ENCODE measurements at places on chromosomes 3 and 15.

DNA sequence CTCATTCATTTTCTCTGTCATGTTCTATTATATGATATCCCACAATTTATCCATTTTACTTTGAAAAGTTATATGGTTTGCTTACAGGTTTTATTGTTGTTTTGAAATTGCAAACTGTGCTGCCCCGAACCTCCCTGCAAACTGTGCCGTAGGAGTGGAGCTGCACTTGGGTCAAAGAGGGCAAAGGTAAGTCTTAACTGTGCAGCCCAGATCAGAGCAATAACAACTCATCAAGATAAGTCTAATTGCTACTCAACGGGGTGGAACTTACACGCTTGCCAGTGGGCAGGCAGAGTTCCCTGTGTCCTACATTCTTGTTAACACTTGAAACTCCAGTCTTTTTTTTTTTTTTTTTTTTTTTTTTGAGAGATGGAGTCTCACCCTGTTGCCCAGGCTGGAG, 33.2 kb downstream of the ZDHHC19 start:
- DNase-seq: no peak

GRCh38 chr3:71585131-71585530, 1.6 kb upstream of the FOXP1 start:
- DNase-seq: no peak

- no peak for DNase-seq
These were observed 828.6 kb upstream of the NR2F2 start for GRCh38 chr15:95501865-95502264.

DNA sequence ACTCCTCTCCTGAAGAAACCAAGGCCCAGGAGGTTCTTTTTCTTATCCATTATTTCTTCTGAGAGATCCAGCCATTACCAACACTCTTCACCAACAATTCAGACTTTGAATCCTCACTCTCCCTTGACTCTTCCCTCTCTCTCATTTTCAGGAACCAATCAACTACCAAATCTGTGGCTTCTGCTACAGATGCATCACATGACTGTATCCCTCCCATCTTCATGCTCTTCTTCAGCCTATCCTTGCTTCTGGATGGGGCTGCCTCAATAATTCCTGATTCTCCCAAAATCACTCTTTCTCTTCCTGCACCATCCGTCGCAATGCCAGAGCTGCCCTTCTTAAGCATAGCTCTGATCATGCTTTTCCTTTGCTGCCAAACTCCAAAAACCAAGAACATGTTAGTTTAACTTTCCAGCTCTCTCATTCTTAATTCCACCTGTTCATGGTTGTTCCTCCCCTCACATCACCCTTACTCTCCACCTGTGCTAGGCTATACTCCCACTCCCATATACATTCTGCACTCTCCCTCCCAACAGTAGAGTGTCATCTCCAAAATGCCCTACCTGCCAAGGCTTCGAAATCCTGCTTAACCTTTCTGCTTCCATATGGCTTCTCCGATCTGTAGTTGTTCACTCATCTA, 13.5 kb downstream of the PLD1 start:
- no peak for DNase-seq

- DNase-seq: no peak
These were observed 23.2 kb downstream of the GPR176 start for GRCh38 chr15:39896846-39897245.

GRCh38 chr3:72361990-72362389, 486.3 kb downstream of the SHQ1 start:
- DNase-seq: no peak

- DNase-seq: no peak
These were observed 8.5 kb upstream of the IREB2 start for GRCh38 chr15:78429477-78429876.

DNA sequence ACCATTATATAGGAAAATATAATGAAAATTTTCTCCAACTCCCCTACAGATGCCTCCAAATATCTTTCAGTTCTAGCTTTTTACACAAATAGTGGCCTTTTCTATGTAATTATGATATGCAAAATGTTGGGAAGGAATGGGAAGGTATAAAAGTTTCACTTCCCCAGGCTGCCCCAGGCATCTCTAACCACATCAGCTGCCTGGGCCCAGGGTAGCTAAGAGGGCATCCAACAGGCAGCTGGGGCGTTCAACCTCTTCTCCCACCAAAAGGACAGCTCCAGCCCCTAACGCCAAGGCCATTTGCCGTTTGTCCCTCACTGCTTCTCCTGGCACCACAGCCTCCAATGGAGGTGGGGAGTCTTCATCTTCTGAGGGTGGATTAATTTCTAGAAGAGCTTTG, 188.1 kb upstream of the TSC22D2 start:
- no peak for DNase-seq

DNA sequence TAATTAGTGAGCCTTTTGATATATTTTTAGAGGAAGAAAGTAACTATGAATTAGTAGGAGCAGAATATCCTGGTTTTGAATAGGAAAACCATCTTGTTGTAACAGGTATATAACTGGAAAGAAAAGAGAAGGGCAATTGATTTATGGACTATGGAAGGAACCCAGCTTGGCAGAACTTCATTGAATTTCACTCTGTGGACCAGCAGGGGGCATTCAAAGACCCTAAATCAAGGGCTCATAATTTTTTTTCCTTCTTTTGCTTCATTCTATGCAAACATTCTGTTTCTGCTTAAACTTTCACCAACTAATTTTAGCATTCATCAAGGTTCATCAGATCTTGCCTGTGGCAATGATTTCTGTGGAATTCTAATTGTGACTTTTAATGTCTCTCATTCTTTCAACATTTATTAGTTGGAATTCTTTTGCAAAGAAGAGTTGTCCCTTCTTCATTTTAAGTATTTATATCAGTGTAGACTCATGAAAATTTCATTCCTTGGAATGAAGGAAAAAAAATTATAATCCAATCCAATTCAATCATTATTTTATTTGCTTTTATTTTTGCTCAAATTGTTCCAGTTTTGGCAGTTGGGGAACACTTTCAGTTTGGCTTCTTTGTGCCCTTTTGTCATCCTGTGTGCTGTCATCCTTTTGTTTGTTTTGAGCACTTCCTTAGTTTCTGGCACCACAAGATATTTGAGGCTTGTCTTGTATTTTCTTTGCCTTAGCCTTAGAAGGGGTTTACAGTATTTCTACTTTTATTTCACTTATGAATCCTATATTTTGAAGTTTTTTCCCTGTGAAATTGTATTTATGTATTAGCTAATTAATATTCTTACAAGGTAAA, 30.4 kb downstream of the NXPE3 start:
- DNase-seq: peak; percentile 41

GRCh38 chr15:31452595-31453557, 126.2 kb downstream of the KLF13 start:
- DNase-seq: no peak

GRCh38 chr3:196174652-196175051, 36.5 kb downstream of the ZDHHC19 start:
- DNase-seq: no peak

- DNase-seq: no peak
These were observed 739.0 kb upstream of the NECTIN3 start for GRCh38 chr3:110332629-110333028.

GRCh38 chr3:15372918-15373317, 40.5 kb upstream of the SH3BP5 start:
- DNase-seq: no peak

GRCh38 chr3:10285272-10286132, 7.2 kb downstream of the GHRL start:
- no peak for DNase-seq

- no peak for DNase-seq
These were observed 104.9 kb upstream of the FLNB start for GRCh38 chr3:57903124-57903890.

DNA sequence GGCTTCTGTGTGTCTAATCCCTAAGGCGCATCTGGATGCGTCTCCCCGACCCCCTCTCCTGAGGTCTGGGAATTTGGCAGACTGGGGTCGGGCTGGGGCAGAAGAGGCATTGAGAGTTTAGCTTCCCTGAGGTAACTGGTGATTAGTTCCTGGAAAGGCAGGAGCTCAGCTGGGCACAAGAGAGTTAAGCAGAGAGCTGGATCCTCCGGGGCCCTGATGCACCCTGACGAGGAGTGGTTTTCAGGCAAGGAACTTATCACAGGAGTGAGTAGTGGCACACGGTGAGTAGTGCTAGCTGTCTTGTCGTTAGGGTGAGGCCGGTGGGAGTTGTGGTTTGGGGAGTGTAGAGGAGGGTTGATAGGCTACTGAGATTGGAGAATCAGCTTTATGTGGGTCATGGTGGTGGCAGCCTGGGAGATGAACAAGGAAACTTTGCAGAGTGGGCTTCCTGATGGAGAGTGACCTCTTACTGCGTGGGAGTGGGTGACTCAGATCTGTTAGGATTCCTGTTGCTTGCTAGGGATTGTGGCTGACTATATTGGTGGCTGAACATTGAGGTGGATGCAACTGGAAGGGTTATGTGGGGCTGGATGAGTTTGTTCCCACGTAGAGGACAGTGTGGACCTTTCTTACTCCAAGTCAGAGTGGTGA, 897 bp downstream of the RAD54L2 start:
- DNase-seq: peak; percentile 4

DNA sequence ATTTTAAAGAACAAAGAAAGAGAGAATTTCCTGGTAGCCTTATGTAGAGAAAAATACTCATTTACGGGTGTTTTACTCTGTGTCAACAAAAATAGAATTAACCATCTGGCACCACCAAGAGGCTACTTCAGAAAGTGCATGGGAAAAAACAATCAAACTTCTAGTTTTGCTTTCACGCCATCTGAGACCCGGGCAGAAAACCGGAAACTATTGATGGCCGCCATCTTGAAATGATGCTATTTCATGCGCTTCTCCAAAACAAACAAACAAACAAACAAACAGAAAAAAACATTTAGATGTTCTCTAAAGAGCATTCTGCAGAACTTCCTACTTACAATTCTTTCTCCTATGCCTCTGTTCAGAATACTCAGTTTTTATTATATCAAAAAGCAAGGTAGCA, 49.4 kb upstream of the SYNPR start:
- no peak for DNase-seq

DNA sequence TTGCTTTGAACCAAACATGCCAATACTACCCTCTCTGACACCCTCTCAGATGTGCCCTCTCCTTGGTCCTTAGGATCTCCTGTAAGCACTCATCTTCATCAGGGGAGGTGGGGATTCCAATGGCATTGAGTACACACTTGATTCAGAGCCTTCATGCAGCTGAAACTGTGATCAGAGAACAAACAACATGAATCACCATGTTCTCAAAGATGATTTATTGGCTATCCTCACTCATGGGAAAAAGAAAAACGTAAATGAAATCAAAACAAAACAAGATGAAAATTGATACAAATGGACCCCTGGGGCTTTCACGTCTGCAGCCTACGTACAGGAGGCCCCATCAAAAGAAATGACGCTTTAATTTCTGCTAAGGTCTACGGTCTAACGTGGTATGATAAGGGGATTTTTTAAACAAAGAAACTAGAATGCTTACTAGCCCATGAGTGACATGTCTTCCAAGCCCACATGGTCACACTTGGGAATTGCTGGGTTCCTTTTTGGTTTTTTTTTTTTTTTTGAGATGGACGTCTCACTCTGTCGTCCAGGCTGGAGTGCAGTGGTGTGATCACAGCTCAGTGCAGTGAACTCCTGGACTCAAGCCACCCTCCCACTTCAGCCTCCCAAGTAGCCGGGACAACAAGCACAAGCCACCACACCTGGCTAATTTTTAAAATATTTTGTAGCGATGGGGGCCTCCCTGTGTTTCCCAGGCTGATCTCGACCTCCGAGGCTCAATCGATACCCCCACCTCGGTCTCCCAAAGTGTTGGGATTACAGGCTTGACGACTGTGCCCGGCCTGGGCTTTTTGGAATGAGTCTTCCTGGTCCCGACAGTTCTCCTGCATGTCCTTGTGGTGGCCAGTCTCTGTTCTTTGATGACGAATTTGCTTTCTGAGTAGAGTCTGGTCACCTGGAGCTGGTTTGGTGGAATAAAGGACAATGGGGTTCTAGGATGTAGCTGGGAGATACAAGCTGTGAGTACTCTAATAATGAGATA, 202.6 kb downstream of the XXYLT1 start:
- DNase-seq: no peak

DNA sequence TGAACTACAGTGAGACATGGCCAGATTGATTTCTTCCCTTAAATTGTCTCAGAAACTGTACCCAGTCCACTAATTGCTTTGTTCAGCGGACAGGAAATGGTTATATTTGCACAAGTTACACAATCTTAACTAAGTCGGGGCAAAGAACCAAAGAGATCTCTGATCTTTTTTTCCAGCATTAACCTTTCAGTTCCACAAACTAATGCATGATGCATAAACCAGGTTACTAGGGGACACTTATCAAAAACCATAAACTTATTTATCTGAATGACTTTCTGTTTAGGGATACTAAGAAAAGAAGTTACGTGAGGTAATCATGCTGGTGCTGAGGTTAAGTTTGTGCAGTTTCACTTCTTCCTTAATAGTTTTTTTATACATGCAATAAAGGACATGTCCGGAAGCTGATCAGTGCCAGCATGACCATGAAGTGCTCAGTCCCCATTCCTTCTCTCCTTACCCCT, 22.4 kb downstream of the FNDC3B start:
- no peak for DNase-seq

DNA sequence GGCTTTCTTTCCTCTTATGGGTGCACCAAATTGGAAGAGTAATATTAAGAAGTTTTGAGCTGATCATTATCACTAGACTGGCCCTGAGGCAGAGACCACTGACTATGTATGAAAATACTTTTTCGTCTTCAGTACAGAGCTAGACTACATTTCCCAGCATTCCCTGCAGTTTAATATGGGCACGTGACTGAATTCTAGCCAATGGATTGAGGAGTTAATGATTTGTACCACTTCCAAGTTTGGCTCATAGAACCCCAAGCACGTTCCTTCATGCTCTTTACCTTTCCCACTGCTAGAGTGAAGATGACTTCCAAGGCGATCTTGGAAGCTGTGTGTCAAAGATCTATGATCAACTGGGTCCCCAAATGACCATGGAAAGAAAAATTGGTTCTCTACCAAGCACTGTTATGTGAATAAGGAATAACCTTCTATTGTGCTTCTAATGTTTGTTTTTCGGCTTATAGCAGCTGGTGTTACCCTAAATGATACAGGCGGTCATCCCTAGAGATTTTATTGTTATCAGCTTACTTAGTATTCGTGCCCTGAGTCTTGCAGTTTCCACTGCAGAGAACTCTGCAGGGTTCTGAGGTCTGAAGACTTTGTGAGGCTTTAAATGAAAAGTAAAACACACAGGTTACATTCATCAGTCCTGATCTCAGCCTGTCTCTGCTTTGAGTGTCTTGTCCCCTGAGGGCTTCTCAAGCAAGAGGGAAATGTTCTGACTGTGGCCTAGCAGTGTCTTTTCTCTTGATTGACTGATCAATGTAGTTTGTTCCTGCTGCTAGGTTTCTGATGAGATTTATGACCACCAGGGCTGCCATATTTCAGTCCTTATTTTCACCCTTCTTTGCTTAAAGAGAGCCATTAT, 486.8 kb downstream of the PDCD6IP start:
- DNase-seq: no peak

DNA sequence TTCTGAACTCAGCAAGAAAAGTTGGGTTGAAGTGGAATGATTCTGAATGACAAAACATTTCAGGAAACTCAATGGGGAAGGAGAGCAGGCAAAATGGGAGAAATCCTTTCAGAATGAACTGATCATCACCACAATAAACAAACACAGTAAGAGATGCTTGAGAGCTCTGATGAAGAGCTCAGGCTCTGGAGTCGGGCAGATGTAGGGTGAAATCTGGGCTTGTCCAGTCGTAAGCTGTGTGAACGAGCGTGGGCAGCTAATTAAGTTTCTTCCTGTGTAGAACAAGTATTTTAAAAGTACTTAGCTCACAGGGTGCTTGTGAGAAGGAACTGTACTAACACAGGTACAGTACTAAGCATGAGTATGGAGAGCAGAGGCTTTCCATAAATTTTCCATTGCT, 406.2 kb downstream of the FOXP1 start:
- no peak for DNase-seq

GRCh38 chr15:89112341-89112971, 24.2 kb downstream of the ABHD2 start:
- no peak for DNase-seq

GRCh38 chr3:112779558-112780480, 66.8 kb downstream of the CD200R1L start:
- DNase-seq: no peak

Measured in activated T-cell treated with anti-CD3 and anti-CD28 coated beads for 4 hours (primary cell).